ENCODE measurements at places on chromosomes 5 and 9.

DNA sequence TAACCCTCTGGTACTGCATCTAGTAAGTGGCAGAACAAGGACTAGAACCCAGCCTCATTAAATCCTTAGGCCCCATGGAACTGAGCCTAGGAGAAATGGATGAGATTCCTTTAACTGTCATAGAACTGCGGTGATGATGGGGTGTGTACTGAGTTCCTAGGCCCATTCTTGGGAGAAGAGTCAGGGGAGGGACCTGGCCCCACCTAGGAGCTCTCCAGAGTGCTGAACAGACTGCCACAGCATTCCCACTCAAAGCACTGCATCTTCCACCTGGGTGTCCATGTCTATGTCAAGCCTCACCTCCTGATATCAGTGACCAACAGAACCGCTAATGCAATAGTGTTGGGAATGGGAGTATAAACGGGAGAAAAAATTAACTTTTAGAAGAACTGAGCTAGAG, 36.6 kb downstream of the TTLL11 start:
- no peak for DNase-seq

GRCh38 chr5:179883163-179883562, 24.5 kb downstream of the TBC1D9B start:
- DNase-seq: no peak

DNA sequence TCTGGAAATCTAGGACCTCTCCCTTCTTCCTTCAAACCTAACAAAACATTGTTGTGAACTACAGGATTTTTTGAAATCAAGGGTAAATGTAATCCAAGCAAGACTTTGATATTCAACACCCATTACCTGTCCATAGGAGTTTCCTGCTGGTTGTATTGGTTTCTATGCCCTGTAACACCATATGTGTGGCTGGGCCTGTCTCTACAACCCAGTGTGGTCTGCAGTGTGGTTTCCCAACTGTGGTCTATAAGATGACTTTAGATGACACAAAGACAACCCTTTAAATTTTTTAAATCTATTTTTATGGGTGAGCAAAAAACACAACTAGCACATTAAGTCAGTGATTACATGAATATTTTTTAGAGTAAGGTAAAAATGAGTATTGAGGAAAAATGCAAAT, 93.1 kb downstream of the SMIM15 start:
- DNase-seq: no peak

DNA sequence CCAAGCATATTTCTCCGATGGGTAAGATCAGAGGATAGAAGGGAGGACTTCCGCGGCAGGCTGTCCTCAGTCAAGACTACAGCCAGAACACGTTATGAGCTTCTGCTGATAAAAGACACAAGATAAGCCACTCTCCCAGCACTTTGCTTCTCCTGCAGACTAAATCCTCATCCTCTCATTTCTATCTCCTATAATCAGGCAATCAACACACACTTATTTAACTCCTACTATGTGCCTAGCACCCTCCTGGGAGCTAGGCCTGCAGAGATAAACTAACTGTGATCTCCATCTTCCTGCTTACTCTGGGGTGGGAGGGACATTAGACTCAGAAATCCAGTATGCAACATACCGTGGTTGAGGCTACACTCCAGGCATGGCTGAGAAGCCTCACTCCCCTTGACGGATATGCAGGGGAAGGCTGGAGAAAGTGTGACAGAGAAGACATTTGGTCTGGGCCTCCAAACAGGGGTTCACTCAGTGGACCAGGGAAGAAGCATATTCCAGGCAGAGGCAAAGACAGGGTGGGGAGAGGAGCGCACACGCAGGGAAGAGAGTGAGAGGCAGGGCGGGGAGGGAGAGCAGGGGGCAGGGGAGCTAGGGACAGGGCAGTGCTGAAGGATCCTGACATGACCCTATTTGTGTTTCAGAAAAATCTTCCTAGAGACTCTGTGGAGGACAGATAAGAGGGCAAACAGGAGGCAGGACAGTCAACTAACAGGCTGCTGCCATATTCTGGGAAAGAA, 274.1 kb downstream of the DENND1A start:
- DNase-seq: no peak

- DNase-seq: peak; percentile 92
Measured at GRCh38 chr9:124285903-124286291, 28.1 kb downstream of the NEK6 start.

- no peak for DNase-seq
Measured at GRCh38 chr5:68405026-68405684, 189.6 kb downstream of the PIK3R1 start.

- DNase-seq: no peak
Measured at GRCh38 chr9:27341545-27342294, 44.8 kb upstream of the EQTN start.

DNA sequence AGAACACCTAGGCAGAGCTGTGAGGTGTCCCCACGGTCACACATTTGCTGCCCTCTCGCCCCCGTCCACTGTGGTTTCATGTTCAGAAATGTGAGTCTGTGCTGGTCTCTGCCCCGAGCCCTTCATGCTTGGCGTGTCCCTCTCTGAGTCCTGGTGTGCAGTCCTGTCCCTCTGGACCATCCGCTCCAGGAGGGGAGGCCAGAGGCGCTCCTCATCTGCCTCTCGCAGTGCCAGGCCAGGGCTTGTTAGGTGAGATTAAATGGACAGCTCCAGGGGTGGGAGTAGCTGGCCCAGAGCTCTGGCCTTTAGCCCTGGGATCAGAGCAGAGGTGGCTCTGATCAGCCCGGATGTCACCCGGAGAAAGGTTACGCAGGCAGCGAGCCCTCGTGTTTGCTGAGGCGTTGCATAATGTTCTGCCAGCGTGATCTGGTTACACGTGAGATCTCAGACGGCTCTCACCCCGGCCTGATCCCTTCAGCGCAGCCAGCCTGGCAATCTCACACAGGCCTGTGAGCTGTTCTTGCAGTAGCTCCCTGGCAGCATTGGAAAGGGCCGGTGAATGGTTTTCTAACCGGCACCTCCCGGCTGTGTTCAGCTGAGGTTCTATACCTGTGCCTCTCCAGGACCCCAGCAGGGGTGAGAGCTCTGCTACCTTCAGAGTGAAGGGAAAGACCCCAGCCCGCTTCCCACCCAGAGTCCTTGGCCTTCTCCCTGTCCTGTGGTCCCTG, 24.5 kb downstream of the PTGES2 start:
- DNase-seq: no peak

DNA sequence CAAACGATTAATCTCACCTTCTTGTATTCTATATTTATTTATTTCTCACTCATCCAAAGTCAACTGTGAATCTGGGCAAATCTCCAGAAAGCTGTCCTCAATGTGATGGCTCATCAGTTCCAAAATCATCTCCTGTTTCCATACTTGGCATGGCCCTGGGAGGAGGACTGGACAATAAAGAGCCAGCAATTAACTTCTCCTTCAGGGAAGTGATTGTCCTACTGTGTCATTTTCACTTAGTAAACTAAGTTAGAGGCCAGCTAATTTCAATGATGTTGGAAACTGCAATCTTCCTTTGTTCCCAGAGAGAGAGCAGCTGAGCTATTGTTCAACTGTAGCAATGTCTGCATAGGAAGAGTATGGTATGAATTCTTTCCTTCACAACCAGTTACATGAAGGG, 17.5 kb downstream of the CDH12 start:
- DNase-seq: no peak

- DNase-seq: no peak
Measured at GRCh38 chr9:70948744-70949143, 172.7 kb downstream of the TRPM3 start.

- DNase-seq: peak; percentile 55
Measured at GRCh38 chr9:136014147-136014923, 53.2 kb upstream of the UBAC1 start.
